ENCODE measurements at places on chromosomes 12 and 14. TPM values are rescaled to one million over a fixed set of nuclear protein-coding genes. Genes with fewer than 3 reads are reported as not detected.

Gene SMCO3
- total RNA-seq, result not detected

Gene PTCSC3
- total RNA-seq, result not detected

Gene MYG1
- 74.2 TPM for total RNA-seq

Gene PRIMA1
- total RNA-seq, result 1.6 TPM

Gene KLHL33
- total RNA-seq, result not detected

DNA sequence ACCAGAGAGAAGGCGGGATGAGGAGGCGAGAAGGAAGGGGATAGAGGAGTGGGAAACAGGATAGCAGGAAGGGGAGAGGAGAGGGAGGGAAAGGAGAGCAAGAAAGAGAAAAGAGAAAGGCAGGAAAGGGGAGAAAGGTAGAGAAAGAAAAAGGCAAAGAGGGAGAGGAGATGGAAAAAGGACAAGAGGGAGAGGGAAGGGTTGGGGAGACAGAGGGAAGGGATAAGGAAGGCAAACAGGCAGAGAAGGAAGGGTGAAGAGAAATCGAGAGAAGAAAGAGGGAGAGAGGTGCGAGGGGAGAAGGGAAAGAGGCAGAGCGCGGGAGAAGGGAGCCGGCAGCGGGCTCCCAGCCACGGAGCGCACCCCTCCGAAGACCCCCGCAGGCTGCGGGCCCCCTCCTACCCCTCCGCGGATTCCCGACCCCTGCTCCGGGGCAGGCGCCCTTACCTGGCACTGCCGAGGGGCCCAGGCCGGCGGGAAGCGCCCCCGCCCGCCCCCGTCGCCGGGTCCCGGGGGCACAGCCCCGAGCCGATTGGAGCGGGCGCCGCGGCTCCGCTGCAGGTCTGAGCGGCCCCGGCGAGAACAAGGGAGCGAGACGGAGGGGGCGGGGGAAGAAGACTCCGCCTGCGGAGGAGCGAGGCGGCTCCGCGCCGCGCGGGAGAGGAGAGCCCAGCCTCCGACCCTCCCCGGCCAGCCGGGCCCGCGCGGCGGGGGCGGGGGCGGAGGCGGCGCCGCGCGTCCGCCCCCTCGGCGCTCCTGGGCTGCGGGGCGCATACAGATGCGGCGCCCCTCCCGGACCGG, at the start of gene CDH24:
TSS of gene CDH24 (minus strand) at position 565 of the 801 bp plus-strand sequence. CDS start 1,787 bp downstream, outside the sequence.
- peak; percentile 96 for DNase-seq

DNA sequence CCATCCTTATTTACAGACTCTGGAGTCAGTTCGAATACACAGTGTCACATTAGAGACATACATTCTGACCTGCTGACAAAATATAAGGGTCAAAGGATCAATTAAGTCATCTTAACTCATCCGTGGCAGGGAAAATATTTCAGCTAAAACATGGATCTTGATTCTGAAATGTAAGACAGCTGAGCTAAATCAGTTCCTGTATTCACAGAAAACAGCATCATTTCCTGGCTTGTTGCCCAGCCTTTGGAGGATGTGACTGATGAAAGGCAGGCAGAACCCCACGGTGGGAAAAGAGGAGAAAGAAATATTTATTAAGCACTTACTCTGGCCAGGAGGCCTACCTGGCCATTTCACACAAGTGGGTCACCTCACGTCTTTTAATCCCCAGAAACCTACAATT, 101.9 kb downstream of the GAS2L3 start:
- no peak for DNase-seq

GRCh38 chr12:127054531-127054930, 1212.4 kb upstream of the TMEM132C start:
- DNase-seq, result no peak

GRCh38 chr14:34460841-34461240, 1.2 kb downstream of the SPTSSA start:
- no peak for DNase-seq

DNA sequence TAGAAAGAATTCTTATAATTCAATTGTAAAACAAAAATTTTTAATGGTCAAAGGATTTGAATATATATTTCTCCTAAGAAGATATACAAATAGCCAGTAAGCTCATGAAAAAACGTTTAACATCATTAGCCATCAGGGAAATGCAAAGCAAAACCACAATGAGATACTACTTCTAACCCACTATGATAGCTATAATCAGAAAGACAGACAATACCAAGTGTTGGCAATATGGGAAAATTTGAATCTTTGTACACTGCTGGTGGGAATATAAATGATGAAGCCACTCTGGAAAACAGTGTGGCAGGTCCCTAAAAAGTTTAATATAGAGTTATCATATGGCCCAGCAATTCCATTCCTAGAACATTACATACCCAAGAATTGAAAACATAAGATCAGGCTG, 25.4 kb downstream of the RALGAPA1 start:
- no peak for DNase-seq

DNA sequence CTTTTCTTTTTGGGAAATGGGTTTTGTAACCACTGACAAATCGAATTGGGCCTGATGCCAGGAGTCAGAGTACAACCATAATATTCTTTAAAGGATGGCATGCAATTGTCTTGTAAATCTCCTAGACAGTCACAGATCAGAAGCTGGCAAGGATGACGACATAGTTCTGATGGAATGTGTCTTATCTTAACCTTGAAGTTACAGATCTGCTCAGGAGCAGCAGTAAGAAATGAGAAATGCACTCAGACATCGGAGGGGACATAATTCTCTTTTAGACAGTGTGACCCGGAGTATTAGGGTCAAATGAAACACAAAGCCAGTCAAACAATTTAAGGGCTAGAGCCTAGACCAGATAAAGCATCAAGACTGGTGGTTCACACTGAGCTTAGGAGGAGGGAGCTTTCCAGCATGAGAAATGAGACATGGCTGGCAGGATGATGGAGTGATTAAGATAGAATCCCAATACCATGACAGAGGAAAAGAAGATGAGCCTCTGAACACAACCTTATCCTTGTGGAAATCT, 17.5 kb downstream of the CBX5 start:
- DNase-seq, result no peak

GRCh38 chr14:100303179-100303578, 3.1 kb downstream of the SLC25A29 start:
- DNase-seq, result no peak

GRCh38 chr12:75341873-75342272, 7.4 kb downstream of the GLIPR1L1 start:
- DNase-seq, result no peak

DNA sequence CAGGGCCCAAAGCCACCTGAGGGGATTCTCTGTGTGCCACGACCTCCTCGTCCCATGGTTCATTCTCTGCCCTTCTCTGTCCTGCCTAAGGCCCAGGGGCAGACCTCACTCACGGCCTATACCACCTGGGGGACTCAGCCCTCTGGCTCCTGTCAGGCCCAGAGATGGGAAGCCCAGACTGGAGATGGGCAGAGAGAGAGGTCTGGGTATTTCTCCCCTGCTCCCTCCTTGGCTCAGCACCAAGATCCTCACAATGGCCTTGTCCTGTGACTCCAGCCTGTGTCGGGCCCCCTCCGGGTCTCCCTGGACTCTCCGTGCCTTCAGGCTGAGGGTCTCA, 46.9 kb upstream of the BCL11B start:
- DNase-seq, result no peak

DNA sequence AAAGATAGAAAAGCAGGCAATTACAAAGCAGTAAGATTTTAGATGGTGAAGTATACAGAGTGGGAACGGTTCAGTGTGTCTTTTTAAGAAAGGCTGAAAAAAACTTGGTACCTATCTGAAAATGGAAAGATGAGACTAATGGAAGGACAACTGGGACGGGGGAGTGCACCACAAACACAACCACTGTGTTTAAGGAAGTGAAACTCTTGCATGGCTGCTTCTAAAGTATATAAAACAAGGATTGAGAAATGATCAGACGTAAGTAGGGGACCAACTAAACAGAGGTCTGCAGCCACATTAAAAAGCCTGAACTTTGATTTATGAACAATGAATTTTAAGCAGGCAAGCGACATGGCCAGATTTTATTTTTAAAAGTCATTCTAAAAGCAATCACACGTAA, 328.6 kb downstream of the MDGA2 start:
- DNase-seq, result no peak

GRCh38 chr12:64452559-64453329, 824 bp downstream of the TBK1 start:
- DNase-seq, result peak; percentile 30

Measured in H7 (cell line).